ENCODE measurements at places on chromosomes 4 and X. TPM values are rescaled to one million over a fixed set of nuclear protein-coding genes. Genes with fewer than 3 reads are reported as not detected.

GRCh38 chr4:3765271-3766035, 732 bp upstream of the ADRA2C start:
- peak; percentile 65 for DNase-seq

DNA sequence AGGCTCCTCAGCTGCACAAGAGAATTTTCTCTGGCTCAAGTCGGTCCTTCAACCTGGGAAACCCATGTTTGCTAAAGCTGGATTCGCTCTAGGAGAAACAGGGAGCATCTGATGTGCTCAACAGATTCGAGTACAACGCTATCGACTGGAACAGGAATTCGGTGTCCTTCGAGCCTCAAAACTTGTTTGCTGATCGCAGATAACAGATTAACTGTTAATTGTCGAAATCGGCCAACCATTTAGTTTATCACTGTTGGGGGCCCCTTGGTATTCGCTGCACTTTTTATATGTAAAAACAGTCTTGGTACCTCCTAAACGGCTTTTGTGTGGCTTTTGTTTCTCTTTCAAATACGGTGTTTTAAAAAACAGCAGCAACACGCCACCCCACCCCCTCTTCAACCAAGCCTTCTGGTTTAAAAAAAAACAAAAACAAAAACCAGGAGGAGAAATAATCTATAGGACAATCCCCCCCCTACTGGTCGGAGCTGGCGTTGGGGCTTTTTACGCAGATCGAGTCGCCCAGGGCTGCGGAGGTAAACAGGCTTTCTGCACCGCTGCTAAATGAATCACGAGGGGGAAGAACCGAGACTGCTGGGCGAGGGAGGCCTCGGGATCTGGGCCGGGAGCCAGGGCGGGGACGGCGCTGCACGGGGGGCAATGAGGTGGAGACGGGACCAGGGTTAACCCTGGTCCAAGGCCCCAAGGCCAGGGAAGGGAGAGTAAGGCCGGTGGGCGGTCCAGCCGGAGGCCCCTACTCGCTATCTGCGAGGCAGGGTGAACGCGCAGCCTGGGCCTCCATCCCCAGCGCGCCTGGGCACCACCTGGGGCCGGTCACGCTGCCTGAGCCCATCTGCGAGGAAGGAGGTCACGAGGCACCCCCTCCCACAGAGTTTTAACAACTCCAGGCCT, 71.7 kb upstream of the BCOR start:
- DNase-seq: no peak

- DNase-seq: no peak
These were observed 195.3 kb downstream of the KCNIP4 start for GRCh38 chr4:21753084-21753760.

- DNase-seq: no peak
These were observed 8.0 kb downstream of the HERC3 start for GRCh38 chr4:88600176-88600838.

DNA sequence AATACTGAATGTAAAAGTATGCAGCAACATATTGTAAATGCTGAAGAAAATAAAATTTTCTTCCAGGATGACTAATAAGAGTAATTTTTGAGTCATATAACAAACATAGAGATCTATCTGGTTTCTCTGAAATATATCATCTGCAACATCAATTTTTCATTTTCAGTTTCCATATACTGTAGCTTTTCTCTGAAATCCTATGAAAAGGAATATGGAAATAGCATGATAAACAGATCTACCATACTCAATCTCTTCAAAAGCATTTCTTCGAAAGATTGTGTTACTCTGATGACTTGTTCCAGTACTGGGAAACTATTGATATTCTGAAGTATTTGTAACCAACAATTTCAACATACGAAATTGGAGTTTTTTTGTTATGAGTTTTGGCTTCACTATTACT, 1156.7 kb downstream of the FAM133A start:
- no peak for DNase-seq

- DNase-seq: no peak
These were observed 476.3 kb upstream of the RPS6KA3 start for GRCh38 chrX:20743046-20743445.

DNA sequence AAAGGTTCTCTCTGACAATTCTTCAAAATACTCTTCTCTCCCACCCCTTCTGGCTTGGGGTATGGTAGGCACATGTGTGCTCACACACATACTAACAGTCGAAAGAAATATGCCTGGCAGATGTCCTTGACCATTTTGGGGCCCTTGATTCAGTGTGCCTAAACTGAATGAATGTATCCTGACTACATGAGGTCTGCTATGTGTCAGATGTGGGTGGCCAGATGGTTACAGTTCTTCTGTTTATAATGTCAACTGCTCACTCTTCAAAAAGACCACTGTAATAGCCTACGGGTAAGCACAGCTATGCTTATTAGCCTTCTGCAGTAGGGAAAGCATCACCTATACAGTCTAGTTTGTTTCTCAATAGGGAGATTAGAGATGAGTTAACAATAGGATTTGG, 63.7 kb upstream of the VEGFC start:
- no peak for DNase-seq

GRCh38 chrX:124393238-124393637, 46.9 kb downstream of the SH2D1A start:
- DNase-seq: no peak

- no peak for DNase-seq
These were observed 54.9 kb downstream of the NDST4 start for GRCh38 chr4:115058533-115058932.

DNA sequence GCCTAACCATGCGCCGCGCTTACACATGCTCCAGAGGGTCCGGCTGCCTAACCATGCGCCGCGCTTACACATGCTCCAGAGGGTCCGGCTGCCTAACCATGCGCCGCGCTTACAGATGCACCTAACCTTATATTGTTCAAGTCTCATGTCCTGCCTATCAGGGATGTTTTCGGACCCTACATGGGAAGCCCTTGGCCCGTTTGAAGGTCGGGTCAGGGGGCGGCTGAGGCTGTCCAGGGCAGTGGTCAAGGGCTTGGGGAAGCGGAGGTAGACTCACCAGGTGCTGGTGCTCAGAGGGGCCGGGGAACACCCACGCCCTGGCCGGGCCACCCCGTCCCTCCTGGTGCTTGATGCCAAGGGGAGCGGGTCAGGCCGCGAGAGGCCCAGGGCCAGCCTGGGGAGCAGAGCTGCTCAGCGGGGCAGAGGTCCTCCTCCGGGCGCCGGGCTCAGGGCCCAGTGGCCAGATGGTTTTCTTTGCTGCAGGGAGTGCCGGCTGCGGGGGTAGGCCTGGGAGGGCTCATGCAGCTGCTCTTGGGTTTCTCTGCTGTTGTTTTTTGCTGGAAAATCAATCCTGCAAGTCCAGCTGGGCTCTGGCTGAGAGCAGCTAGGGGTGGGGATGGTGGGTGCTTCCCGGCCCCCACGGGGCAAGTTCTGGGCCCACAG, 35.4 kb upstream of the SPON2 start:
- DNase-seq: no peak

- DNase-seq: no peak
These were observed 68.5 kb downstream of the UBA6 start for GRCh38 chr4:67632492-67632891.

GRCh38 chr4:166977596-166977995, 256.7 kb downstream of the SPOCK3 start:
- no peak for DNase-seq

- no peak for DNase-seq
These were observed 244.5 kb upstream of the PITX2 start for GRCh38 chr4:110867251-110867960.

- DNase-seq: no peak
These were observed 26.2 kb downstream of the ASB5 start for GRCh38 chr4:176242764-176243347.

- DNase-seq: no peak
These were observed 289.3 kb upstream of the MAGEB2 start for GRCh38 chrX:29926056-29926455.

GRCh38 chr4:14952352-14952751, 49.9 kb upstream of the CPEB2 start:
- no peak for DNase-seq

- DNase-seq: no peak
These were observed 29.2 kb downstream of the SMIM14 start for GRCh38 chr4:39609454-39609931.

- DNase-seq: no peak
These were observed 57.1 kb upstream of the EFHC2 start for GRCh38 chrX:44400588-44400987.

- no peak for DNase-seq
These were observed 77.7 kb downstream of the CC2D2A start for GRCh38 chr4:15547392-15547791.

- DNase-seq: peak; percentile 22
These were observed 598.7 kb upstream of the TECRL start for GRCh38 chr4:65007841-65008439.

GRCh38 chr4:76546759-76547742, 112.0 kb downstream of the SHROOM3 start:
- no peak for DNase-seq

DNA sequence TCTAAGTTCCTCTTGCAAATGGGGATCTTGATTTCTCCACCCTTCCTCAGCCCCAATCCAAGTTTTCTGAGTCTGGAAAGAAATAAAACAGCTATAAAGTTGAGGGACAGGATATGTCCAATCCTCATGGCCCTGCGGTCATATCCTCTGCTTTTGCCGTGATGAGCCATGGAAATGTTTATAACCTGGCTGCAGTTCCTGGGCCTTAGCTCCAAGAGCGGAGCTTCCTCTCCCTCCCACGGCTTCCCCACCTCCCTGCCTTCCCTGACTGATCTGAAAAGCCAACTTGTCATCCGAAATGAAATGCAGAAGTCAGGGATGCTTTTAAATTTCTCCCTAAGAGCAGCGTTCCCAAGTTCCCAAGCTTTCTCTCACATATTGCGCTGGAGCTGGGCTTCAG, 221.5 kb upstream of the SFRP2 start:
- no peak for DNase-seq

DNA sequence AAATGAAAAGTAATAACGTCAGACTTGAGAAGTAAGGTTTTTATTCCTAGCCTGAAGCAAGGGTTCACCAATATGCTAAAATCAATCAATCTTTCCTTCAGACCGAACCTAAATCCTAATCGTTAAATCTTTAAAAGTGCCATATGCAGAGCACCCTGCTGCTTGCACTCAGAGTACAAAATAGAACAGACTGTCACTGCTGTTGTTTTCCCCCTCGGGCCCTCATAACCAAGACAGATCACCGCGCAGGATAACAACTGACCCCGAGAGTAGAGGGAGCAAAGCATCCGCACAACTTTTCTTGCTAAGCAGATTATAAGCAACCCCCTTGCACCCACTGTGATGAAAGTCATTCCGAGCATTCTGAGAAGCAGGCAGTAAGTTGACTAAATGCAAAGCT, 550.9 kb upstream of the NDST4 start:
- DNase-seq: no peak

The TLR3 gene
- not detected for total RNA-seq

The MAGEE2 gene
- not detected for total RNA-seq

The ADH1B gene
- 0.29 TPM for total RNA-seq

The ZBTB33 gene
- total RNA-seq: 41.3 TPM

The PDE6B gene
- 10.4 TPM for total RNA-seq

The HHIP gene
- 0.22 TPM for total RNA-seq

The RPL10 gene
- 2,364 TPM for total RNA-seq

The HSFX2 gene
- total RNA-seq: not detected

The CDKL2 gene
- 3.0 TPM for total RNA-seq

The HSFX4 gene
- total RNA-seq: not detected

The DDX53 gene
- total RNA-seq: not detected

The TREX2 gene
- 0.24 TPM for total RNA-seq

The MTMR8 gene
- total RNA-seq: 6.0 TPM

The HMX1 gene
- 0.87 TPM for total RNA-seq

The ADAM29 gene
- total RNA-seq: not detected

The WNK3 gene
- total RNA-seq: 22.6 TPM

The CYTL1 gene
- 1.2 TPM for total RNA-seq

Measured in progenitor cell of endocrine pancreas (in vitro differentiated cells).